ENCODE measurements at places on chromosomes 5 and 9. TPM values are rescaled to one million over a fixed set of nuclear protein-coding genes. Genes with fewer than 3 reads are reported as not detected.

GRCh38 chr5:171499611-171500010 lies 80.2 kb downstream of the FGF18 start:
- DNase-seq: no peak

GRCh38 chr9:18163146-18163545 lies 310.8 kb upstream of the ADAMTSL1 start:
- no peak for DNase-seq

GRCh38 chr5:79845448-79846197 lies 145.4 kb downstream of the MTX3 start:
- no peak for DNase-seq

- DNase-seq: no peak
These were observed 3.3 kb upstream of the LCN2 start for GRCh38 chr9:128145951-128146351.

- DNase-seq: no peak
These were observed 7.6 kb upstream of the AGPAT2 start for GRCh38 chr9:136694872-136695247.

DNA sequence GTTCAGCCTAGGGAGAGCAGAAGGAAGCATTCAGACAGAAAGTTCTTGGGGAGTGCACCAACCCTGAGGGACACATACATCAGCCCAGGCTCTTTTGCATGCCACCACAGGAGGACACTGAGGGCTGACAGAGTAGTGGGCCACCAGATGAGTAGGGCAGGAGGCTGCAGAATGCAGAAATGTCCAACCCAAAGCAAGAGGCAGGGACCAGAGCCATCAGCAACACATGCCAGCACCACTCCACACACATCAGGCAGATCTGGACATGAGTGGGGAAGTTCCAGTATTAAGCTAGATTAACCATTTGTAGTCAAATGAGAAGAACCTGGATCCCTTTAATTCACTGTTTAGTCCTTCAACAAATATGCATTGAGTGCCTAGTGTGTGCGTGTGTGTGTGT lies 35.7 kb upstream of the OTULINL start:
- no peak for DNase-seq

SMIM33 gene
- not detected for total RNA-seq

All from G401 (cell line).